Gastrocnemius medialis (tissue), 4 donors: ENCODE measurements at places on chromosomes 4 and X. TPM values are rescaled to one million over a fixed set of nuclear protein-coding genes. Genes with fewer than 3 reads are reported as not detected.

The ELF2 gene
- 22.1 TPM for total RNA-seq

The DUSP21 gene
- total RNA-seq = not detected

- H3K27me3 ChIP-seq = no peaks in the 10 kb centered on the region
- peak overlapping the region; percentile 78 for H3K4me3 ChIP-seq
- peak overlapping the region; percentile 91 for H3K27ac ChIP-seq
- no peak for DNase-seq
- no peaks in the 10 kb centered on the region for H3K36me3 ChIP-seq
Measured at GRCh38 chrX:15334561-15334960, 762 bp downstream of the PIGA start.

DNA sequence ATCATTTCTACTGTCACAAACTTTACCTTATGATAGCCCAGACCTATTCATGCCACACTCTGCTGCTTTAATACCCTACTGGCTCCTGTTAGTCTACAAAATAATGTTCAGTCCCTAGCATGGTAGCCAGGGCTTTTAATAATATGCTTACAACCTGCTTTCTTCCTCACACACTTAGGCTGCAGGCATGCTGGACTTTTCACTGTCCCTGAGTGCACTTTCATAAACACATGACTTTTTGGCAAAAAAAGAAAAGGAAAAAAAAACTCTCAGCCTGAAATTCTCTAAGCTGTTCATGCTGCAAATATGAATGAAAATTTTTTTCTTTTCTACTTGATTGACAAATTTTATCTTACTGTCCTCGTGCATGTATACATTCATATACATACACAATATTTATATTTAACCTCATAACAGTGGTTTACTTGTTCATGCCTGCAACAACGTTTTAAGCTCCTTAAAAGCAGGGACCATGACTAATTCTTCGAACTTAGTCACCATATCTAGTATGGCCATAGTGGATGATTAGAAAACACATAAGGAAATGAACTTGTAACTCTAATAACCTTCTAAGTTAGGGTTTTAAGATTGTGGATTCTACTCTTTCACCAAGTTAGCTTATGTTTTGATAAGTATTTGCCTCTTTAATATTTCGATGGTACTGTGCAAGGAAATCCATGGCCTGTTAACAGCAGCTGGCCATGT, 229.5 kb downstream of the SPCS3 start:
- no peaks in the 10 kb centered on the region for H3K4me1 ChIP-seq
- H3K27me3 ChIP-seq = no peaks in the 10 kb centered on the region
- no peak overlapping the region for H3K4me3 ChIP-seq

DNA sequence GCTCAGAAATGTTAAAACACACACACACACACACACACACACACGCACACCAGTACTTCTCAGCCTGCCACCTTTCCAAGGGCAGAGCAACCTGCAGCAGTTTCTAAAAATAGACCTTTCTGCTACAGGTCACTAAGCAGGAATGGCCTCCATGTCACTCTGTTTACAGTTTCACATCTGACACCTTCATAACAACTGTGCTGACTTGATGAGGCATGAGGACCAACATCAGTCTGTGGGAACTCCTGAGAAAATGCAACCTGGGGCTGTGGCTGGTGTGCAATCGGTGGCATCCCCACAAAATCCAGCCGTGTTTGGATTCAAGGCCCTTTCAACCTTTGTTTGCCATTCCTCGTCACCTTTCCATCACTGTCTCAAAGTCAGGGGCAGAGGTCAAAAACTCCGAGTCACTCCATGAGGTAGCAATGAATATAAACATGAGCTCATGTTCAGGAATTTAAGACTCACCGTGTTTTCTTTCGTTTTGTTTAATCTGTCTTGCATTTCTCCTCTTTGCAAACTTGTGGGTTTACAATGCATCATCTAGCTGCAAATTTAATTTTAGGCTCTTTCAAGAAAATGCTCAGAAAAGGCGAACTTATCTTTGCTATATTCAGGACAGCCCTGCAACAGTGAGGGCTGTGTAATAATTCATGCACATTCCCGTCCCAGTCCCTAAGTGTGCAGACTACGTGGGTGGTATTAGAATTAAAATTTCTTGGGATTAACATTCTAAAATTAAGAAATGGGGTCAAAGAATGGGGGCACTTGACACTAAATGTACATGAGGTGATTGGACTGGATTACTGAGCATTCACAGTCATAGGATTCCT, 135.3 kb downstream of the SHROOM3 start:
- H3K27me3 ChIP-seq = no peaks in the 10 kb centered on the region
- peaks cover 8% of the 10 kb centered on the region for H3K4me1 ChIP-seq
- no peaks in the 10 kb centered on the region for H3K36me3 ChIP-seq
- DNase-seq = no peak

DNA sequence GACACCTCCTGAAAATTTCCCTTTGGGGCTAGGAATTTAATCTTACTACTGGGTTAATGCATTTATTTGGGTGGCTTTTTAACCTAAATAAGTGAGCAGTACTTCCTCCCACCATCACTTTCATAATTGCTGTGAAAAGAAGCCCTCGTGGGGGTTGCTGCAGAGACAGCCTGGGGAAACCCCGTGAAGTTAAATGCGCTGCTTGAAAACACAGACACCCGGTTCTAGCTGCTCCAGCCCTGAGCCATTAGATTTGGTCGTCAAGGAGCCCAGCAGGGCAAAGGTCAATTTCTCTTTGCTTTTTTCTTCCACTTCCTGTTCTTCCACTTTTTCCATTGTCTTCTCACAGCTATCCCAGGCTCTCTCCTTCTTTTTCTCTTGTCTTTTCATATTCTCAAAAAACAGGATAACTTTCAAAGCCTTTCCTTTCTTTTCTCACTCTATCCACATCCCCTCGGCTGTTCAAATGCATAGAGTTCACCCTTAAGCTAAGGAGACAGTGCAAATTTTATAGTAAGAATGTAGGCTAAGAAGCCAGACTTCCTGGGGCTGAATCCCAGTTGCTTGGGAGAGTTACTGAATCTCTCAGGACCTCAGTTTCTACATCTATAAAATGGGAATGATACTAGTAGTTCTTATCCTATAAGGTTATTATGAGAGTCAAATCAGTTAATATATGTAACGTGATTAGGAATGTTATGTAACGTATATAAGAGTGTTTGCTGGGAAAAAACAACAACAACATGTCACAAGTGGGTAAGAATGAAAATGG, 91.5 kb upstream of the ZNF827 start:
- no peaks in the 10 kb centered on the region for H3K4me1 ChIP-seq
- H3K27ac ChIP-seq = no peak overlapping the region
- H3K27me3 ChIP-seq = no peaks in the 10 kb centered on the region
- no peak for DNase-seq
- H3K4me3 ChIP-seq = no peak overlapping the region
- H3K36me3 ChIP-seq = no peaks in the 10 kb centered on the region

The CDX4 gene
- not detected for total RNA-seq

The HAND2 gene
- total RNA-seq = 0.78 TPM

DNA sequence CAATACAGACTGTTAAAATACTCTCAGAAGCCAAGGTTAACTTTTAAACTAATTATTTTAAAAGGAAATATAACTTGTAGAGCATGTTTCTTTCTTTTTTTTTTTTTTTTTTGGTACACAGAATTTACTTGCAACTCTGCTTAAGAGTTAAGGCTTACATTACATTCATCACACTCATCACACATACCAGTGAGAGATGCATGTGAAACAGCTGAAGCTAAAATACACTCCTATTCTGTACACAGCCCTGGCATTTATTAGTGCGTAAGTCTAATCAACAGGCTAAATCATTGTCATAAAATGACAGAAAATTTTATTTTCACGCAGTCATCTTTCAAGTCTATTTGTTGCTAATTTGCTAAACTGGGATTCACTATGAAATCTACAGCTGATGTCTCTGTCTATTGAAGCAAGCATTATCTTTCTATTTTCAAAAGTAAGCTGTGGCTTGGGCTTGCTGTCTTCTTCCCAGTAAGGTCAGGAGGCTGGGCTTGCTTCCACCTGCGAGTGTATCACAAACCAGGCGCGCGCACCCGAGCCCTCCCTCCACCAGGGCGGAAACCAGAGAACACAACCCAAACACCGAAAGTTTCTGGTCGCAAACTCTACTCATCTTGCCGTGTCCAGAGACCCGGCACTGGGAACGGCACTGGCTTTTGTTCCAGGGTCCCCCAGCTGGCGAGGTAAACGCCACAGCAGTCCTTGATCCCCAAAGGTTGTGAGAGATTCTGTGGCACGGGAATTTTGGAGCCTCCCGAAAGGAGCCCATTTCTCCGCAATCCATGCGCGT, 3.9 kb downstream of the MAML3 start:
- H3K4me3 ChIP-seq = peak overlapping the region; percentile 88
- H3K4me1 ChIP-seq = no peaks in the 10 kb centered on the region
- H3K27me3 ChIP-seq = no peaks in the 10 kb centered on the region
- no peaks in the 10 kb centered on the region for H3K36me3 ChIP-seq

GRCh38 chr4:48340276-48340964, 909 bp upstream of the SLAIN2 start:
- peak overlapping the region; percentile 69 for H3K4me3 ChIP-seq
- peak overlapping the region; percentile 99 for H3K27ac ChIP-seq
- DNase-seq = no peak
- no peaks in the 10 kb centered on the region for H3K36me3 ChIP-seq
- H3K27me3 ChIP-seq = no peaks in the 10 kb centered on the region

GRCh38 chrX:31376408-31377022, 304.7 kb upstream of the FTHL17 start:
- no peaks in the 10 kb centered on the region for H3K36me3 ChIP-seq
- no peak overlapping the region for H3K27ac ChIP-seq
- no peak overlapping the region for H3K4me3 ChIP-seq
- no peaks in the 10 kb centered on the region for H3K4me1 ChIP-seq
- no peaks in the 10 kb centered on the region for H3K27me3 ChIP-seq

DNA sequence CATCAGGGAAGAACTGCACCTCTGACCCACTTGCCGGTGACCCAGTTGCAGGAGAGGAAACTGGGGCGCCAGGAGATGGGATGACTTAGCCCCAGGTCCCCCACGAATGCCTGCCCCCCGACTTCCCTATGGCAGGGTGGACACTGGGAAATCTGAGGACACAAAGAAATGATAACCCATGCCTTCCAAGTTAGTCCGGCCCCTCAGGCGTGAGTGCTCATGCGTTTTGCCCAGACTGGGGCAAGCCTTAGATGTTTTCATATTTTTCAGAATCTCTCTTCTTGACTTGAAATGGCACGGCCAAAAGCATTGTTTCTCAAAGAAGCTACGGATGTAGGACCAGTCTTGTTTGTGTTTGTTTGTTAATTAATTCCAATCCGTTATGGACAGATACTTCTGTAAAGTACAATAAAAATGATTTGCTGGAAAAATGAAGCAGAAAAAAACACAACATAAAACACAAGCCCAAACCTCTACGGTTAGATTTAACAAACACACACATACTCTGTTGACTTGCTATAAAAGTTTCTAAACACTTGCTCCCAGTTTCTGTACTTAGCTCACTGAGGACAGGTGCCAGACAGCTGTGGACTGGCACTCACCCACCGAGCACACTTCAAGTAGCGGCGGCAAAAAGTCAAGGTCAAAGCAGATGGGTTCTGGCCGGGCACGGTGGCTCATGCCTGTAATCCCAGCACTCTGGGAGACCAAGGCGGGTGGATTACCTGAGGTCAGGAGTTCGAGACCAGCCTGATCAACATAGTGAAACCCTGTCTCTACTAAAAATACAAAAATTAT, 341.5 kb downstream of the BCOR start:
- peak overlapping the region; percentile 63 for H3K27ac ChIP-seq
- peaks cover 12% of the 10 kb centered on the region for H3K4me1 ChIP-seq
- no peak overlapping the region for H3K4me3 ChIP-seq
- no peaks in the 10 kb centered on the region for H3K27me3 ChIP-seq
- DNase-seq = peak; percentile 71
